ENCODE measurements at places on chromosomes 1 and 21. TPM values are rescaled to one million over a fixed set of nuclear protein-coding genes. Genes with fewer than 3 reads are reported as not detected.

The GBP7 gene
- total RNA-seq = not detected

The C4BPA gene
- not detected for total RNA-seq

The NUDT17 gene
- 5.1 TPM for total RNA-seq

The C1orf56 gene
- total RNA-seq = 3.5 TPM

The SDCCAG8 gene
- total RNA-seq = 53.2 TPM

The C1orf216 gene
- 16.7 TPM for total RNA-seq

The HTR6 gene
- total RNA-seq = not detected

The COL6A1 gene
- 645 TPM for total RNA-seq

The EDARADD gene
- total RNA-seq = not detected

GRCh38 chr1:175597969-175598765 is 145.2 kb downstream of the TNR start:
- peak; percentile 40 for DNase-seq
- no peak overlapping the region for H3K27ac ChIP-seq
- H3K4me1 ChIP-seq = no peaks in the 10 kb centered on the region
- no peaks in the 10 kb centered on the region for H3K27me3 ChIP-seq
- H3K4me3 ChIP-seq = no peak overlapping the region

DNA sequence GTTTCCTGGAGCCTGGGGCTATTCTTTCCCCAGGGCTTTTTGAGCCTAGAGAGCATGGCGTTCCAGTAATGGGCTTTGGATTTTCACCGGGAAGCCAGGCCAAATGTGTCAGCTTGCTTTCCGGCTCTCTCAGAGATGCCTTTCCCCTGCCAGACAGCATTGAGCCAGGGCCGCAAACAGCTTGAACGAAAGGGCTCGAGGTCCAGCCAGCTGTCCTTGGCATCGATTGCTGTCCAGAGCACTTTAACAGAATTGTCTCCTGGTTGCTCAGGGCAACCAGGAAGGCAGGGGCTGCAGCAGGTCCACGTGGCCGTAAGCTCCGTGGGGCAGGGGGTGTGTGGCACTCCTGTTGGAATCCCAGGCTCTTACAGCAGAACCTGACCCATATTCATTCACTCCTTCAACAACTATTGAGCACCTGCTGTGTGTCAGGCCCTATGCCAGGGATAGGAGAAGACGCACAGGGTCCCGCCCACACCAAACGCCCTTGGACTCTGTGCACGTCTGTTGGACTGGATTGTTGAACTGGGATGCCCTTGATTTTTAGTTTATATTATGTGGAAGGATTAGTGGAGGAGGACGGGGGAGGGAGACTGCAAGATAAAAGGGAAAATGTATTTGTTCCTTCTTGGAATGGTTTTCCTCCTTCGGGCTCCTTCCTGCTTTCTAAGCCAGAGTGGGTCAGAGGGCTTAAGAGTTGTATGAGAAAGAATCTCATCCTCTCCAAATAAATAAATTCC is 38.7 kb upstream of the EFHD2 start:
- no peak overlapping the region for H3K27ac ChIP-seq
- no peak overlapping the region for H3K4me3 ChIP-seq
- no peak for DNase-seq
- H3K27me3 ChIP-seq = no peaks in the 10 kb centered on the region
- peaks cover 14% of the 10 kb centered on the region for H3K4me1 ChIP-seq

GRCh38 chr21:33265664-33266049 is 510 bp upstream of the IL10RB start:
- no peak overlapping the region for H3K27ac ChIP-seq
- peak overlapping the region; percentile 71 for H3K4me3 ChIP-seq
- H3K27me3 ChIP-seq = no peaks in the 10 kb centered on the region
- no peak for DNase-seq
- peaks cover 7% of the 10 kb centered on the region for H3K4me1 ChIP-seq
- peaks cover 5% of the 10 kb centered on the region for H3K36me3 ChIP-seq

DNA sequence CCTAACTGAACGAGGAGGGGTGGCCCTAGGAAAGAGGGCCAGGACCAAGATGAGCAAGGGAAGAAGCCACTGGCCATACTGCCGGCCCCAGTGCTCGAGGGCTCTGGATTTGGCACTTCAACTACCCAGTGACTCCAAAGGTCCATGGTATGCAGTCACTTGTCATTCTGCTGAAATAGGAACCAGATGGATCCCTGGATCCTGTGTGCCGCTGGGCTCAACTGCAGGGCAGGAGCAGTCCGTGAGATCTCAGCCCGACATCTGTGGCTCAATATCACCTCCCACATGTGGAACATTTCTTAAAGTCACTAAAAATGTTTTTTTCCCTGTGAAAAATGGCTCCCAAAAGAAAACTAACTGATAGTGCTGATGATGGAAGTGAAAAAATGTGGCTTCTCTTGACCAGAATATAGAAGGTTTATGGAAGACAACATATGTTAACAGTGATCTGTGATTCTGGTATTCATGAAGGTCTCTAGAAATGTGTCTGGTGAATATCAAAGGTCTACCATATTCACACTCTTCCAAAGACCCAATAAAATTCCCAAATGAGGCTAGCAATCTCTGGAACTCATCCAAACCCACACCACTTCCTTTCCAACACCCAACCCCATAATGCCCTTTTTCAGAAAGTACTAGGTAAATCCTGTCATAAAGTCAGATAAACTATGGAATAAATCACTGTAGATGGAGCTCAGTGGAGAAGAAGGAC is 24.1 kb downstream of the PAFAH2 start:
- peaks cover 5% of the 10 kb centered on the region for H3K36me3 ChIP-seq
- DNase-seq = no peak
- no peaks in the 10 kb centered on the region for H3K4me1 ChIP-seq
- no peak overlapping the region for H3K4me3 ChIP-seq
- H3K27me3 ChIP-seq = no peaks in the 10 kb centered on the region
- H3K27ac ChIP-seq = no peak overlapping the region

- no peaks in the 10 kb centered on the region for H3K4me1 ChIP-seq
- H3K27me3 ChIP-seq = no peaks in the 10 kb centered on the region
- H3K4me3 ChIP-seq = no peak overlapping the region
- H3K36me3 ChIP-seq = no peaks in the 10 kb centered on the region
Observed at GRCh38 chr1:192787914-192788585, 20.8 kb upstream of the RGS2 start.

- peaks cover 6% of the 10 kb centered on the region for H3K4me1 ChIP-seq
- no peak for DNase-seq
- H3K36me3 ChIP-seq = no peaks in the 10 kb centered on the region
Observed at GRCh38 chr1:68363339-68363738, 86.4 kb downstream of the RPE65 start.

DNA sequence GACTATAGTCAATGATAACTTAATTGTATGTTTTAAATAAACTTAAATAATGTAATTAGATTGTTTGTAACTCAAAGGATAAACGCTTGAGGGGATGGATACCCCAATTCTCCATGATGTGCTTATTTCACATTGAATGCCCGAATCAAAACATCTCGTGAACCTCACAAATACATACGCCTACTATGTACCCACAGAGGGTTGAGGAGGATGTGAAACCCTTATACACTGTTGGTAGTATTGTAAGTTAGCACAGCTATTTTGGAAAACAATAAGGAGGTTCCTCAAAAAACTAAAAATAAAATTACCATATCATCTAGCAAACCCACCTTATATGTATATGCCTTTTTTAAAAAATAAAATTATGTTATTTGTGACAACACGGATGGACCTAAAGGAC is 198.6 kb downstream of the MRPL39 start:
- H3K36me3 ChIP-seq = no peaks in the 10 kb centered on the region
- no peak for DNase-seq
- H3K27ac ChIP-seq = no peak overlapping the region
- no peak overlapping the region for H3K4me3 ChIP-seq
- H3K4me1 ChIP-seq = no peaks in the 10 kb centered on the region

GRCh38 chr21:35933466-35933865 is 126.9 kb downstream of the SETD4 start:
- H3K4me1 ChIP-seq = peaks cover 11% of the 10 kb centered on the region
- DNase-seq = peak; percentile 82
- no peaks in the 10 kb centered on the region for H3K27me3 ChIP-seq
- H3K4me3 ChIP-seq = no peak overlapping the region

All from fibroblast of lung (primary cell).